ENCODE measurements at places on chromosomes 5 and 9.

- DNase-seq = no peak
Measured at GRCh38 chr5:35657877-35658276, 40.2 kb downstream of the SPEF2 start.

DNA sequence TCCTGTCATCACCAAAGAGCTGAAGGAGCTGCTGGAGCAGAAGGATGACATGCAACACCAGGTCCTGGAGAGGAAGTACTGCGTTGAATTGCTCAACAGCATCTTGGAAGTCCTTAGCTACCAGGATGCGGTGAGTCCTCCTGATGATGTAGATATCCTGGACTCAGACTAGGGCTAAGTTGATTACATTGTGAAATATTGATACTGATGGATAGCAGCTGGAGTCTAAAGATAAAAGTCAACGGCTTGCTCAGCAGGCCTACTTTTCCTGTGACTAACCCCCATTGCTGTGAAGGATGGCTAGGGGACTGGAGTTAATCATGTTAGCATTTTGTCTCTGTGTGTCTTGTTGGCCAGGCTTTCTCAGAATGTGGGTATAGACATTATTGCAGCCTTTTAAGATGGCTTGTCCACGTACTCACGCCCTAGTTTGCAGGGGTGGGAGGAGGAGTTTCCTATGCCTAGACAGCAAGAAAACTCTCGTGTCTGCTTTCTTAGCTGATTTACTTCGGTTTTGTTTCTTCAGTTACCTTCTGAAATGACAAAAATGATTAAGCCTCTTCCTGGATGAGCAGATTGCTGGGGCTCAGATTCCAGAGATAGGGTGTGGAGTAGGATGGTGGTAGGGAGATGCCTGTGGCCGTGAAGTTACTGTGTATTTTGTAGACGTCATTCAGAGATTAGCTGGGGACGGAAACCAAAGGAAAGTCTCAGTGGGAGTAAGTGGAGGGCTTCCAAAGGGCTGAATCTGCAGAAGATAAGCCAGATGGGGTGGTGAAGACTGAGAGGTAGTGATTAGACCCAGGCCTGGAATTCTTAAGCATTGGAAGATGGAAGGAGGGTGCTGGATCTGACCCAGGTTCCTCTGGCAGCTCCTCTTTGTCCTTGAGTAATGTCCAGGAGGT is 166.3 kb downstream of the DOCK2 start:
- no peak for DNase-seq

- no peak for DNase-seq
Measured at GRCh38 chr5:57408714-57409113, 73.9 kb downstream of the ACTBL2 start.

DNA sequence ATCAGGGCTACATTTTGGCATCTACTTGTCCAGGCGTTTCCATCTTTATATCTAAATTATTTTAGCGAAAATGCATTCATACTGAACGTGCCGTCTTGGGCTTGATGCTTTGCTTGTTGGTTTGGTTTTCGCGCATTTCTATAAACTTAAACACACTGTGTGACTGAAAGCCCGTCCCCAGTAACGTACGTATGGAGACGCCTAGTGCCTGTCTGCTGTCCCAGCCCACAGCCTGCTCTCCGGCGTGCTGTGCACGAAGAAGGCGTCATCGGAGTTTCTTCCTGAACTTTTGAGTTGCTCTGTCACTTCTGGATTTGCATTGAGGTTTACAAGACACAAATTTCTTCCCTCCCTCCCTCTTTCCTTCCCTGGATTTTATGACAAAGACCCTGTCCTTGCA is 40.6 kb upstream of the IRX4 start:
- DNase-seq = no peak

DNA sequence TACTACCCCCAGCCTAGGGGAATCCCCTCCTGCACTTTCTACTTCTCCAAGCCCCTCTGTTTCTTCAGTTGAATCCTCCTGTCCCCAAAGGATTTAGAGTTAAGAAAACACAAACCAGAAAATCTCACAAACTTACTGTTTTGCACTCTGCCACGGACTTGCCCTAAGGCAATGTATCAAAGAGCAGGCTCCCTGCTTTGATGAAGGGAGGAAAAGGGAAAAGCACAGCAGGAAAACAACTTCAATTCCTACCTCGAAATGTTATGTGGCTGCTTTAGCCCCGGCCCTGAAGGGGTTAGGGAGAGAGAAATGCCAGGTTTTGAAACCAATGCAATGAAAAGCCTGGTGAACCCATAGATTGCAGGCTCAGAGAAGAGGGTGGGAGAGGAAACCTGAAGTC is 254.7 kb downstream of the MAN2A1 start:
- DNase-seq = no peak

All from activated CD4-positive, alpha-beta T cell treated with anti-CD3 and anti-CD28 coated beads, Interleukin-2, amount 50 U/mL, for 4 hours (primary cell).